ENCODE measurements at places on chromosomes 16 and 17. TPM values are rescaled to one million over a fixed set of nuclear protein-coding genes. Genes with fewer than 3 reads are reported as not detected.

EME1 gene
- polyA plus RNA-seq, result 14.0 TPM

IGFBP4 gene
- 305 TPM for polyA plus RNA-seq

P2RX1 gene
- polyA plus RNA-seq, result 0.67 TPM

ATP2A3 gene
- 2.9 TPM for polyA plus RNA-seq

NPIPA3 gene
- 24.9 TPM for polyA plus RNA-seq

SLC46A1 gene
- polyA plus RNA-seq, result 17.4 TPM

TBC1D3 gene
- polyA plus RNA-seq, result not detected

ADAMTS18 gene
- 3.3 TPM for polyA plus RNA-seq

USP43 gene
- polyA plus RNA-seq, result 8.0 TPM

AP2B1 gene
- polyA plus RNA-seq, result 143 TPM

STX1B gene
- 2.5 TPM for polyA plus RNA-seq

MYH1 gene
- 0.05 TPM for polyA plus RNA-seq

MT3 gene
- 1.5 TPM for polyA plus RNA-seq

MT1M gene
- 0.30 TPM for polyA plus RNA-seq

SEZ6 gene
- polyA plus RNA-seq, result 0.63 TPM

MPO gene
- 2.4 TPM for polyA plus RNA-seq

RRAD gene
- 3.7 TPM for polyA plus RNA-seq

HOXB7 gene
- polyA plus RNA-seq, result 39.8 TPM

KRTAP3-1 gene
- polyA plus RNA-seq, result not detected

KRT39 gene
- not detected for polyA plus RNA-seq

BMERB1 gene
- 41.2 TPM for polyA plus RNA-seq

CDH1 gene
- polyA plus RNA-seq, result 91.5 TPM

OR2C1 gene
- polyA plus RNA-seq, result 1.3 TPM

C16orf92 gene
- not detected for polyA plus RNA-seq

HSD17B1 gene
- 4.7 TPM for polyA plus RNA-seq
